ENCODE measurements at places on chromosomes 12 and 14.

DNA sequence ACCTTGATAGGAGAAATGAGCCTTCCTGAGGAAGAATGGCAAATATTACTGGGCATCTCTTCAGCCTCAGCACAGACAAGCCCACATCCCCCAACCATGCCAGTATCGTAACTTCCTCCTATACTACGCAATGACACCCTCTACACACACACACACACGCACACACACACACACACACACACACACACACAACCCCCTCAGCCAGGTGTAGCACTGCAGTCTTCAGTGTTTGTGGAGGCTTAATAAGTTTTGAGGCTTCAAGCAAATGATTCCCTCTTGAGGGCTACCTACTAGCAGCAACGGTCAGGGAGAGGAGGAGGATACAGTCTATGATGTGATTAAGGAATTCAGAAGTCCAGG, 1.6 kb downstream of the DGKA start:
- peak; percentile 18 for DNase-seq

DNA sequence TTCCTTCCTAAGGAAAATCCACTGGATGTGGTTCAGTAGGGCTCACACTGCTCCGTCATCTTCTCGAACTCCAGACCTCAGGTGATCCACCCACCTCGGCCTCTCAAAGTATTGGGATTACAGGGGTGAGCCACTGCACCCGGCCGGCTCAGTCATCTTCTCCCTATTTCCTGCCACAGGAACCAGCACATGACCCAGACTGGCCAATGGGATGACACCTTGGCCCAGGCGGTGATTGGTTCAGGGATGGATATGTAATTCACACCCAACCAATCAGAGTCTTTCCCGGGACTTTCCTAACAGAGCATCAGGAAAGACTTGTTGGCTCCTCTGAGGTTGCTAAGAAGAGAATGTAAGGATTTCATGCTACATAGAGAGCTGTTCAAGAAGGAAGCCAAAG, 19.2 kb upstream of the C12orf76 start:
- no peak for DNase-seq

- no peak for DNase-seq
These were observed 56.5 kb downstream of the HECTD4 start for GRCh38 chr12:112325622-112326207.

- DNase-seq: no peak
These were observed 191.3 kb upstream of the AMIGO2 start for GRCh38 chr12:47270782-47271664.

- DNase-seq: no peak
These were observed 1.5 kb upstream of the NOXRED1 start for GRCh38 chr14:77424862-77425261.

DNA sequence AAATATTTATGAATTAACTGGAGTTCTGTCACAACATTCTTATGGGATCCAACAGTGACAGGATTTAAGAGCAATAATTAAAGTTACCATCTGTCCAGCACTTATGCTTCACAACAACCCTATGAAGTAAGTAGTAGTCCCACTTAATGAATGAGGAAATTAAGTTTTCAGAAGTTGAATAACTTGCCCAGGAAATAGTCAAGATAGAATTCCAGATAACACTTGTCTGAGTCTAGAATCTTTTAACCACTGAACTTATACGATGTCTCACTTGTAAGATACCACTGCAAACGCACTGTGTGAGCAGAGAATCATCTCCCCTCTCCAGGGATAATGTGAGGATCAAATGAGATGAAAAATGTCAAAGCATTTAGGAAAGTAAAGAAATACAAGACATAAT, 3.3 kb upstream of the TTC9 start:
- no peak for DNase-seq

DNA sequence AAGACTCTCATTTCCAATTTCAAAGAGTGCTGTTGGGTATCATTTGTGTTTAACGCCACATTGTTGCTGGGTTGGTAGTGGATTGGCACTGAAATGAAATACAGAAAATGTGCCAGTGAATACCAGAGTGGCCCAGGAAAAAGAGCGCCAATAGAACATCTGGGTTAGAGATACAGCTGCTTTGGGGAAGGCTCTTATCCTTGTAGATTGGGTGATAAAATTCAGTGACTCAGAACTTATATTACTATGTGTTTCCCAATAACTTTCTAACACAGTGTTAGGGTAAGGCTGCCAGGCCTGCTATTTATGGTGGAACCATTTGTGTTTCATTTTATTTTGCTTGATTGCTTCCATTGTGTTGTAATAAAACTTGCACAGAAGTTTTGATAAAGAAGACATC, 168.2 kb upstream of the SSTR1 start:
- DNase-seq: no peak

DNA sequence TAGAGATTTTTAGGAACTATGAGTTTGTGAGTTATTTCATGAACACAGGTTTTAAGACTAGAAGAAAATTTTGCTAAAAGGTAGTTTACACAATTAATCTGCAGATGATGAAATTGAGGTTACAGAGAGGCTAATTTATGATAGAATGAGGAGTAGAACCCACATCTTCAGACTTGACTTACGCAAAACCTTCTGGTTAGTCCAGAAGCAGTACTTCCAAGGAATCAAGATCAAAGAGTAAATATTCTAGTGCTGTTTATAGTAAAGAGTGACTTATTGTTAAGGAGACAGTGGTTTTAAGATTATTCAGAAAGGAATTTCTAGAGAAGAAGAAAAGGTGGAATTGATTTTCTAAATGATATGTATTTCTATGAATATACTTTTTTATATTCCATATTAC, 10.6 kb upstream of the KITLG start:
- no peak for DNase-seq

GRCh38 chr14:99889268-99889667, 96.1 kb downstream of the EML1 start:
- DNase-seq: no peak

DNA sequence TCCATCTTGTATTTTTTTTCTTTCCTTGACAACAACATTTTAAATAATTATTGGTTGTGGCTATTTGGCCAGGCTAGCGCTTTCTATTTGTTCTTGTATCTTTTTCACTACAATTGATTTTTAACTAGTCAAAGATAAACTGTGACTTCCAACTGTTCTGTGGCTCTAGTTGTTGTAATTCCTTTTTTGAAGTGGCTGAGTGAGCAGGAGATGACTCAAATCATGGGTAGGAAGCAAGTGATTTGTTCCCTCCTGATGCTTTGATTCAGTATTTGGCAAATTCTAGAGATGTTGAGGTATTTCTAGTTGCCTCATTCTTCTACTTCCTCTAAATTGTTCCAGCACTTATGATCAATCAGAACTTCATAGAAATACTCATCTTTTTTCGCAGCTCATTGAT, 633.5 kb downstream of the RERGL start:
- DNase-seq: no peak

DNA sequence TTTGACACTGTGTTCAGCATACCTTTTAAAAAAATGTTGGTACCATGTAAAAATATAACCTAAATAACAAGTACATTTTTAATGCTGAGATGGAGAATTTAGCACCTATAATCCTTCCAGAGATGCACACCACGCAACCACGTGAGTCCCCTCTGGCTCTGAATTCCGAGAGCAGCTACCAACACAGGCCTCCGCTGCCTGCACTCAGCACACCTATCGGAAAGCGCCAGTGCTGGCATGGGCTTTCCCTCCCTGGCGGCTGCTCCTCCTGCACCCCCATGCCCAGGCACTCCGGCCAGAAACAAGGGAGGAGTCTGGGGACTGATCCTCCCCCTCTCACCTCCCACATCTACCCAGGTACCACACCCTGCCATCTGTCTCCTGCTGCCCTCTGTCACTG, 47.0 kb downstream of the ITPK1 start:
- DNase-seq: no peak
